ENCODE measurements at places on chromosomes 4 and X.

DNA sequence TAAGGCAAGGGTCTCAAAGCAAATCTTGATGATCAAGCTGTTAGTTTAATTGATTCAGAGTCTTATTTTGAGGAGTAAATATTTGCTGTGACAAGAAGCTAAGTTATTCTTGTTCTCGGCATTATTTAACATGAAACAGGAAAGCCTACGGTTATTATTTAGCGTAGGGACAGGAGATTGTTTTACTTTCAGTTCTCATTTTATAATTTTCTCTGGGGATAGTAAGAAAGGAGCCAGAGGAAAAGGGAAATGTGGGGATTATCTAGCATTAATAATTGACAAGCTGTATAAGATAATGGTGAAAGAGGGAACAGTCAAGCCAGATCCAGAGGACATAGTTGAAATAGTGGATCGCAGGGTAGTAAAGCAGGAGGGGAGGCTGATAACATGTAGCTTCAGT, 39.7 kb upstream of the PARM1 start:
- DNase-seq, result no peak

DNA sequence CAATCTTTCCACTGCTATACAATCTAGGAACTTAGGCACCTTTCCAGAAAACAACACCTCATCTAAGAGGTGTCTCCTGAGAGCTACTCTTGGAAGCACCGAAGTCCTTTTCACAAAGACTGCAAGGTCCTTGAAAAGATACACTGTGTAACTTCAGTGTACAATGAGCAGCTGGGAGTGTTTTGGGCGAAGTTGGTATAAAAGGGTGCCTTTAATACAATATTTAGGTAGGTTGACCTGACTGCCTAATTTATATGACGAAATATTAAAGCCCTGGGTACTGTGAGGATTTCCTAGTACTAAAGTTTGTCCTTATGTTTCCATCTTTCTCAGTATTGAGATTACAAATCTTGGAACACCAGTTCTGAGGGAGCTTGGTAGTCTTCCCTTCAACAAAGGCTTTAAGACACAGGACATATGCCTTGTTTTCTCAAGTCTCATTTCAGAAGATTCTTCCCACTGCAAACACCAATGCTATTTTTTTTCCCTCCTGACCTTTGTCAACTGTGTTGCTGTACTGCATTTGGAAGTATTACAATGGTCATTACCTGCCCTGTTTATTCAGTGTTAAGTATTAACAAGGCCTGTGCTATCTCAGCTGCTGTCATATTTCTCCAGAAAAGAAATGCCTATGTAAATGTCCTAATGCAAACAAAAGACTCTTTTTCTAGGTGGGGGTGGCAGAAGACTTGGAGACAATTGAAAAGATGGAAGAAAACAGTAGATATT, 134.2 kb downstream of the MAML3 start:
- no peak for DNase-seq

DNA sequence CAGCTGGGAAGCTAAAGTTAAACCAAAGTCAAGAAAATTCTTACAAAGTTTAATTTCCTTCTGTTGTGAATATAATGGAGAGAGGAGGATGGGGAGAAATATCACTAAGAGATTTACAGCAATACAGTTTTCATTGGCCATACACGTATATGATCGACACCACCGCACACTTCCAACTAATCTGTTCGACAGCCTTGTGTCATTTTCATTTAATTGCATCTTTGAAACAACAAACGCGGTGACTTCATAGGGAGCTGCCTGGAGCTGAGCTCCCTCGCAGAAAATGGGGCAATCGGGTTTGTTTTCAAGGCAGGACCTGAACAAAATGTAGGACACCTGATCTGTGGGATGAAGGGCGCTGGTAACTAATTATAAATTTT, 1.3 kb downstream of the PTPN13 start:
- DNase-seq, result peak; percentile 52

DNA sequence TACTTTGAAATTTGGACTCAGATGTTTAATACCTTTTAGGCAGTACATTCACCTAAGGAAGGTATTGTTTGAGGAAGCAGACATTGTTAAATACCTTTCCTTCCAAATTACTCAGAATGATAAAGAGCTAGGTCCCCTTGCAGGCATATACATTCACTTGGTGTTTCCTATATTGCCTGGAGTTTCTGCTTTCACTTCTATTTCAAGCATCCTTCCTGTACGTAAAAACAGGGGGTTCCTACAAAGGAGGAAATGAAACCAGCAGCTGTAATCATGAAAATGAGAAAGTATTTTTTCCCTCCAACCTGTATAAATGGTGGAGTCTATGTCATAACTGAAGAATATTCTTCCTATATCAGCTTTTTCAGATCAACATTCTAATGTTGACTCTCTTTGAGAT, 90.4 kb upstream of the RASGEF1B start:
- no peak for DNase-seq

DNA sequence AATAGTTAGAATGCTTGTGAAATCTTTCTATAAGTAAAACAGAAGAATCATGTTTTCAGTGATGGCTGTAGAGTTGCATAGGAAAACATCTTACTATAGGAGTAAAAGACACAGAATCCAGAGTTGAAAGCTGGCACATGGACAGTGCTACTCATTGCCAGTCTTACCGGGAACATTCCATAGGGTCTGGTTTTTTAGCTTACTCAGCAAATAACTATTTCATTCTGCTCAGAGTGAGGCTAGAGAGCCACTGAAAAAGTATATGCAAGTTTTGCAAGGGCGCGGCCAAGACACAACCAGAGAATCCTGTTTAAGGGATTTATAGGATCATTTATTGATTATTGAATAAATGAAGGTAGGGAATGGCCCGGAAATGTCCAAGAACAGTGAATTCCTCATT, 60.3 kb downstream of the MTHFD2L start:
- DNase-seq, result peak; percentile 24

GRCh38 chr4:174582463-174582862, 60.2 kb upstream of the HPGD start:
- DNase-seq, result no peak

DNA sequence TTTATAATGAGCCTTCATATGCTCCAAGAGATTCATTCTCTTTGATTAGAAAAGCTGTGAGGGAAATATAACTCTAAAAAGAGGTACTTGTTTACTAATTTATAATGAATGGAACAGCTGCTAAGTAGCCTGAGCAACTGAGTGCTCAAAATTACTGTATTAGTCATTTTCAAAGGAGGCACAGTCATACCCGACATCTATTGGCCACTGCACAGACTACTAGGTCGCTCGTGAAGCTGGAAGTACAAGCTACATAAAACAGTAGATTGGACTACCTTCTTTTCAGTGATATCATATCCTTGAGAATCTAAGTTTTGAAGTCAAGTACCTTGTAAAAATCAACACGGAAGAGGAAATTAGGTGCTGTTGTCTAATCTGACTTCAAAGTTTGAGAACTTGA, 52.0 kb upstream of the GLRB start:
- no peak for DNase-seq

- no peak for DNase-seq
Measured at GRCh38 chr4:26287756-26288155, 33.1 kb upstream of the RBPJ start.

- peak; percentile 84 for DNase-seq
Measured at GRCh38 chr4:99723612-99724011, 66.0 kb upstream of the C4orf54 start.

GRCh38 chr4:73663576-73663975, 43.3 kb upstream of the RASSF6 start:
- DNase-seq, result no peak

- no peak for DNase-seq
Measured at GRCh38 chrX:106684207-106684606, 42.3 kb upstream of the RNF128 start.

- DNase-seq, result no peak
Measured at GRCh38 chr4:117873779-117874178, 160.5 kb upstream of the NDST3 start.

DNA sequence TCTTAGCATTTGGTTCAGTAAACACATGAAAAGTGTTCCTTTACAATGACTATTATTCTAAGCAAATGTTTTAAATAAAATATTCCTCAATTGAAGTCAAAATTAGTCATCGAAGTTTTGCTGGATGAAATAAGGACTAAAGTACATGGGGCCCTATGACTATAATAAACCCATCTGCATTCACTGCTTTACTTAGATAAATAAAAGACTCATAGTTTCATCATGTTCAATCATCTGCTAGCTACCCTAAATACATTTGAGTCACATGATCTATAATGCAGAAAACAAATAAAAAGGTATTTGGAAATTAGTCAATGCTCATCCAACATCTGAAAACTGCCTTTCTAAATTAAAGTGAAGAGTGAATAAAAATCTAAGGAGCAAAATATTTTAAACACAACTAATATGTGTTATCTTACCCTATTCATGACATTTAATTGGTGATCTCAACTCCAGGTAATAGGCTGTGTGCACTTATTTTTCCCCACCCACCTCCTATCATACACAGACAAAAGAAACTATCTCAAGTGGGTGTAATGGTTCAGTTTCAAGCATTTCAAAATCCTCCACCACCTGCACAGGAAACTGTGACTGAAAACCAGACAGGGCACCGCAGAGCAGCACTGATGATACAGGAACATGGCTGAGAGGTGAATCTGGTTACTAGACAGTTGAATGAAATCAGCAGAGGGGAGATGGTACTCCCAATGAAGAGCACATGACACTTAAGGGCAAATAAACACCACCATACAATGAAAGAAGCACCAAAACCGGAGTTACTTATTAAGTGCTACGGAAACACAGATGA, 78.6 kb downstream of the CAMK2D start:
- DNase-seq, result no peak

- DNase-seq, result peak; percentile 70
Measured at GRCh38 chr4:114383721-114384120, 214.9 kb upstream of the UGT8 start.

DNA sequence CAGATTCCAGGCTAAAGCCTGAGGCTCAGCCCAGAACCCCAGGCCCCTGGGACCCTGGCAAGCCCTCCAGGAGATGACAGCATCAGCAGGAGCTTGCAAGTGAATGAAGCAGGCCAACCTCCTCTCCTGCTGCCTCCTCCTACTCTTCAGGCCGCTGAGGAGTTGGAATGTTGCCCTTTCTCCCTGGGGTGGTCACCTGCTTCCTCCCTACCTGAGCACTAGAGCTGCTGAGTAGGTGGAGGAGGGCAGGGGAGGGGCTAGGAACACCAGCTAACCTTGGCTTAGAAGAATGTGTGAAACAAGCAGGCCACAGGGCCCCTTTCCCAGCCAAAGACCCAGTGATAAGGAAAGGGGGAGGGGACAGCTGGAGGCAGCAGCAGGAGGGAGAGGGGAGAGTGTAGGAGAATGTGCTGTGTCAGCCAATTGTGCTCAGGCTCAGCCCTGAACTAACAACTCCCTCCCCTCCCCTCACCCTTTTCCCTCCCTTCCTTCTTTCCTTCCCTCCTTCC, 58.0 kb downstream of the PJA1 start:
- DNase-seq, result peak; percentile 61

DNA sequence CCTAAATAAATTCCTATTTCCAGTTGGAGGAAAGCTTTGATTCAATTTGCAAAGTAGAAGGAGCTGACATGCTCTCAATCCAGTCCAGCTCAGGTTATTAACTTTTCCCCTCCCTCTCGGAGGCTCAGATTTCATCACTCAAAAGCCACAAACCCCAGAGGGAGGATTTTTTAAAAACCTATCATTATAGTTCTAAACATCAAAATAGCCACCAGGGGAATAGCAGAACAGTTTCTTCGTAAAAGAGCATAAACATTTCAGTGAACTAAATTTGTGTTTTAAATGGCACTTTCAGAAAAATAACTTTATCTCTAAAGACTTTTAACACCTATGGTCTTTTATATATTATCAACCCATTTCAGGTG, 8.8 kb downstream of the GPRIN3 start:
- no peak for DNase-seq

GRCh38 chr4:11470438-11471045, 41.8 kb upstream of the HS3ST1 start:
- DNase-seq, result no peak

- DNase-seq, result no peak
Measured at GRCh38 chrX:291411-291901, 10.3 kb downstream of the PLCXD1 start.

- peak; percentile 67 for DNase-seq
Measured at GRCh38 chr4:177108708-177109107, 201.0 kb upstream of the NEIL3 start.

DNA sequence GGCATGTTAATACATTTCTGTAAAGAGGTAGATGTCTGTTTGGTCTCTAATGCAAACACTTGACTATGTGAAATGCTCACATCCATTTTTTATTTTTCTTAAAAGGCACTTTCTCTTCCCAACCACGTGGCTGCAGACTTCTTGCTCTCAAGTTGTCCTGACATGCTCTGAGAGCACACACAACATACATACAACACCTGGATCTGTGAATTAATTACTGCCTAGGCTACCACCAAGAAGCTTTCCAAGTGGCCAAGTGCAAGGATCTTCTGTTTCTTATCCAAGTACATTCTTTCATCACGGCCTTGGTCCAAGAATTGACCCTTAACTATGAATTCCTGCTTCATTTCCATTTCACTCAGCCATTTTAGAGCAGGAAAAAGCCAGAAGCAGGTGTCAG, 110.8 kb downstream of the SPRY1 start:
- DNase-seq, result no peak

DNA sequence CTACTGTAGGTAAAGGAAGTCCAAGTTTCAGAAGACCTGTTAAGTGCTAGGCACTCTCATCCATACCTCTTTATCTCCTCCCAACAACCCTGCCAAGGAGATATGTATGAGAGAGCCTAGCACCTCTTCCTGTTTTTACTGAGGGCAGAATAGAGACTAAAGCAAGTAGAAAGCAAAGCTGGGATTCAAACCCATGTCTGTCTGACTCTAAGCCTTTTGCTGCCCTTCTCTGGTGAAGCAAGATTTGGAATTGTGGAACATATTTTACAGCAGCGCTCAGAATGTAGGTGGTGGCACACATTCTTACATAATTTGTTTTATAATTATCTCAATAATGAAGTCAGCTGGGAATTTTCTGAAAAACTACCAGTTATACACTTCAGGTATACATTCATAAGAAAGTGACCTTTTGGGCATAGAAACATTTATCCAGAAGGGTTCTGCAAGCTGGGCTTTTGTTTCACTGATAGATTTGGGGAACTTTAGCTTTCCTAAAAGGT, 41.7 kb downstream of the SEPTIN11 start:
- peak; percentile 45 for DNase-seq

GRCh38 chr4:16862697-16863096, 35.7 kb downstream of the LDB2 start:
- no peak for DNase-seq

DNA sequence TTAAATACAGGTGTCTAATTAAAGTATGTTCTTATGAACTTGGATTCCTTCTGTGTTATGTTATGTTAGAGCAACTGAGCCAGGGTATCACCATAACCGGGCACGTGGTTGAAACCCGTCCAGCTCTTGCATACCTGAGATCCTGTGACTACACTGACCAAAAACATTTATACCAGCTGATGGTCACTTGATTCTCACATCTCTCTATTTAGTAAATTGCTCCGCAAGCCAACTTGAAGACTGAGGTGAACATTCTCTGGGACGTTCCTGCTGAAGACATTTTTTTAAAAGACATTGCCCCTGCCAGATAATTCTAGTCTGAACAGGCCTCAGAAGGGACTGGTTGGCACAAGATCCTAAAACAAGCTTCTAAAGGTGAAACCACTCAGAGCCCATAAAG, 550.0 kb upstream of the DIPK2B start:
- DNase-seq, result no peak

GRCh38 chrX:24899391-24899790, 116.4 kb downstream of the ARX start:
- DNase-seq, result no peak

GRCh38 chr4:38213083-38213805, 253.0 kb downstream of the PTTG2 start:
- DNase-seq, result no peak

Measured in cardiac fibroblast (primary cell).